ENCODE measurements at places on chromosomes 6 and 20. TPM values are rescaled to one million over a fixed set of nuclear protein-coding genes. Genes with fewer than 3 reads are reported as not detected.

Gene SLC52A3
- total RNA-seq, result 7.3 TPM

- no peak for DNase-seq
Measured at GRCh38 chr20:18796282-18796833, 17.2 kb upstream of the SCP2D1 start.

DNA sequence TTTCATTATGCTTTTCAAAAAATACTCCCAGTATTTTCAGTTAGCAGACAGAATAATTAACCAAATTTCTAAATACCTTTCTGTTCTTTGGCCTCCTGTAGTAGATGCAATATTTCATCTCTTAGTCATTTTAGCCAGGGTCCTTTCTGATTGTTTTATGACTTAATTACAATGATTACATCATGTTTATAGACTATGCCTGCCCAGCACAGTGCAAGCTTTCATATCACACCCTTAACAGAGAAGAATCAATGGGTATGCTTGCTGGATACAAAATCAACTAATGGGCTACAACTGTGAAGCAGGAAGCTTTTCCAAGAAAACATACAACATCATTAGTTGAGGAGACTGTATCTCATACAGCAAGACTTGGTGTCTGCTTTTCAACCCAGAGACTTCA, 119.8 kb upstream of the NRSN1 start:
- DNase-seq, result no peak

DNA sequence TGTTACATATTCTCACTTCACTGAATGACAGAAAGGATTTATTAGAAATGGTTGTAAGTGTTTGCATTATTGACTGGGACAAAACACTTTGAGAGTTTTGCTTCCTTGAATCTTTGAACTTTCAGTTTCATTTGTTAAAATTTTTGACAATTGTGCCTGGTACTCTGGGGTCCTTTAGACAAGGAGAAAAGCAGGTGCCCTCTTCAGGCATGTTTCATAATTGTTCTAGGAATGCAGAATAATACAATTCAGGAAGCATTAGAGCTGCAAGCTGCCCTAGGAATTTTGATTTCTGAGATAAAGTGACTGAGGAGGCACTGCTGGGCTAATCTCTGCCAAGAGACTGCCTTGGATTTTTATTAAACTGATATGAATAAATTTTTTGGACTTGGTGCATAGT, 49.7 kb downstream of the TOP1 start:
- DNase-seq, result no peak

DNA sequence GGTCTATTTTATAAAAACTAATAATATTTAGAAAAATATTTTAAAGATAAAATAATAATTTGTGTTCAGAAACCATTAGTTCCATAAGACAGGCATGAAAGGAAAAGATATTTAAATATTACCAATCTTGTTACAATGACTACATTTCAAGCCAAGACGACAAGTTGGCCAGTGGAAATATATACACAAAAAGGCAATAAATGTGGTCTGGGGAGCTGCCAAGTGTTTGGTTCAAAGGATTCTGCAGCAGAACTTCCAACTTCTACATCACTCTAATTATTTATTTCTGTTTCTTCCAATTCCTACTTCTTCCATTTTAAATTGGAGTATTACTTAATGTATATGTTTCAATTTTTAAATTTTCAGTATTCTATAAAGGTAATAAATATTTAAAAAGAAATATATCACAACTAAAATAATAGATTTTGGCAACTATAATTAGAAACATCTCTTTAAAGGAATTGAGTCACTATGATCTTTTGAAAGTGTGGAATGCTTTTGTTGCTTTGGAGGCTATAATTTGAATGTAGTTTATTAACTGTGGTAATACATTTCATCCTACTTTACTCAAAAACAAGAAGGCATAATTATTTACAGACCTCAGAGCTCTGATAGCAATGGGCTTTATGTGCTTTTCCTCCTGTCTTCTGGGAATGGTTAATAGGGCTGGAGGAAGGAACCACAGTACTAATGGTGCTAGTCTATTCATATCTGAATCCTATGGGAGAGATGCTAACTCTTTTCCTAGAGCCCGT, 129.7 kb upstream of the FAM184A start:
- no peak for DNase-seq

DNA sequence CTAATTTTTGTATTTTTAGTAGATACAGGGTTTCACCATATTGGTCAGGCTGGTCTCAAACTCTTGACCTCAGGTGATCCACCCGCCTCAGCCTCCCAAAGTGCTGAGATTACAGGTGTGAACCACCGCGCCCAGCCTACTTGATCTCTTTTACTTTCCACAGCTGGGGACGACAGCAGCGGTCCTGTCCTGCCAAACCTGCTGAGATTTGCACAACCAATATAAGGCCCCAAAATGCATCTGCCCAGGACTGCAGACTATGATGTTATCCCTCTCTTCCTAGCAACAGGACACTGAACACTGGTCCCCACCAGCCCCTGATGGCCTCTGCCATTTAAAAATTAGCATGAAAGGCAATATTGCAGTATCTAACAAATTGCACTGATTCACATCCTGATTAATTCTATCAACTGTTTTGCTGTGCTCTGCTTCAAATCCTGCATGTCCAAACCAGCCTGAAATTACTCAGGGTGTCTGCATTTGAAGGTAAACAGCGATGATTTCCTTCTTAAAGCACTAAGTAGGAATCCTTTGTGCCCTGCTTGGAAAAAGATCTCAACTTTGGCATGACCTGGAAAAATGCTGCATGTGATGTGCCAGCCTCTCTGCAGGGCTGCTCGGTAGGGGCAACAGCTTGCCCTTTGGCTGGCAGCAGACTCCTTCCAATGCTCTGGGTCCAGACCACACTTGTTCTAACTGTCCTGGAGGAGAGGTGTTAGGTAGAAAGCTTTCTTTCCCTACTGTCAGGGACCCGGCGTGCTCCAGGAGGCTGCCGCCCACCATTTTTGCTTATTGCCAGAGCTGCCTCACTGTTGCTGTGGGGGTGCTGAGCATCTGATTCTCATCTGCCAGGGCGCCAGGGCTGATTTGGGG, 27.4 kb upstream of the PXDC1 start:
- no peak for DNase-seq

DNA sequence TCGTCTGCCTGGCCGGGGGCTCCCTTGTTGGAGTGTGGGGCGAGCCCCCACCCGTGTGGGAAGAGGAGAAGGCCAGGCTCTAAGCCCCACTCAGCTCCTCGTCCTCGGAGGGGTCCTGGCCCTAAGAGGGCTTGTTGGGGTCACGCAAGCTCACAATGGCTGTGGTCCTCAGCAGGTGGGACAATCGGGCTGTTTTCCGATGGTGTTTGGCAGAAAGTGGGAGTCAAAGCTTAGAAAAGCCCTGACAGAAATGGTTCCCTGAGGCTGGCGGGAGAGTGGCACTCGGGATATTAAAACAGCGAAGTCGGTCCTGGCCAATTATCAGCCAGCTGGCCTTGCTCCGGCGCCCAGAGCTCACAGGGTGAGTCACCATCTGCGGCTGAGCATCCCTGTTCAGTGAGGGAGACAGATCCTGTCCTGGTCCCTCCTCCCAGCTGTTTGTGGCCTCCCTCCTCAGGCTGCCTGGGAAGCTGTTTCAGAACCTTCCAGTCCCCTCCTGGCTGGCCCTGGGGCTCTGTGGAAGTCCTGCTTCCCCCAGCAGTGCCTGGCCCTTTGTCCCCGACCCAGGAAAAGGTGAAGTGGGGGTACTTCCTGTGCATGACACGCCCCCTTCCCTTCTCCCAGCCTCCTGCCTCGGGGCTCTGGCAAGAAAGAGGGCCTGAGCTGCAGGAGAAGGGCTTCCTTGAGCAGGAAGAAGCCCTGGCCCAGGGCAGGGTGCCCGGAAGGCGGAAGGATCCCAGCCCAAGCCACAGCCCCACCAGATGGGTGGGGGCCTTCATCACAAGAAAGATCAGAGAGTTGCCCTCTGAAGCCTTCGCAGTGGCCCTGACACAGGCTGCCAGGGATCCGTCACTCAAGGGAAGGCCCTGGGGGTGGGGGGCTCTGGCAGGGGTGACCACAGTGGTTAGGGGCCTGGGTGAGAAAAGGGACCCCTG, 53.6 kb upstream of the BHLHE23 start:
- DNase-seq, result peak; percentile 11

- no peak for DNase-seq
Measured at GRCh38 chr20:63494420-63495166, 4.3 kb downstream of the EEF1A2 start.

DNA sequence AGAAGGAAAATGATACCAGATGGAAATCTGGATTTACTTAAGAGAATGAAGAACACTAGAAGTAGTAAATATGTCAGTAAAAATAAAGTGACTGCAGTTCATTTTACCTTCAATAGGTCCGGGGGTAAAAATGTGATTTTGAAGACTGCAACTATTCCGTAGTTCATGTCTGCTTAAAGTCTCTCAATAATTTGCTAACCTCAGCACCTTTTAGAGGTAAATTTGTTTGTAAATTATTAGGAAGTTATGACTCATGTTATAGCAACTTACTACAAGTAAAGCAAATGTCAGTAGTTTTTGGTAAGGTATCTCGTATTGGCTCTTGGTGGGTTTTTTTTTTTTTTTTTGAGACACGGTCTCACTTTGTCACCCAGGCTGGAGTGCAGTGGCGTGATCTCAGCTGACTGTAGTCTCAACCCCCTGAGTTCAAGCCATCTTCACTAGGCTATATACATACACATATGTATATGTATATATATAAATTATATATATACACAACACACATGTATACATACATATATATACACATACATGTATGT, 32.1 kb downstream of the BICRAL start:
- DNase-seq, result no peak

DNA sequence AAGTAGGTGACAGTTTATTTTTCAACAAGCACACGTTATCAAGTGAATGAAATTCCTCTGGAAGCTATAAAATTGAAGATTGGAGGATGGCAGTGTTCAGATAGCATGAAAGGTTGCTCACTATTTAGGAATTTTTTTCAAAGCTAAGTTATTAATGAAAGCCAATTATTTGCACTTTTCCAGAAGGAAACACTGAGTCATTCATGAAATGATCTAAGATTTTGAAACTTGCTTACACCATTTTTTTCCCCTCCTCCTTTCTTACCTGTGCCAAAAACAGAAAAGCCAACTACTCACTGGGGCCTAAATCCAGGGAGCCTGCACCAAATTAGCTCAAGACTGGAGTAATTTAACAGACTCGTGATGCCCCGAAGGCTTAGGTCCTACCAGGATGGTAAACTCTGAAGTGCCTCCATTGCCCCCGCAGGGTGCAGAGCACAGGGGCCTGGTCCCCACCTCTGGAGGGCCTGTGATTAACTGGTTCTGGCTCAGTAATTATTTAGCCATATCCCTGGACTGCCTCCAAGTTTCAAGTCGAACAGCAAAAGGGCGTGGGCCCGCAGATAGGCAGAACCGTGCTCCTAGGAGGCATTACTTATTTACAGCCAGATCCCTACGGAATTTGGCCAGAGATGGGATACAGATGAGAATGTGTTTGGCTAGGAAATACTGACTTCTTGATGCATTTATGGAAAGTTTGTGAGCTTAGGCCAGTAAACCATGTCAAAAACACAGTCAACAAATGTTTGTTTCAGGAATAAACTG, 28.0 kb upstream of the ZNF217 start:
- no peak for DNase-seq

GRCh38 chr6:14917109-14917910, 328.6 kb upstream of the JARID2 start:
- no peak for DNase-seq

- DNase-seq, result no peak
Measured at GRCh38 chr20:59164686-59165391, 1.2 kb downstream of the ZNF831 start.

Gene PHACTR1
- total RNA-seq, result 15.5 TPM

- DNase-seq, result no peak
Measured at GRCh38 chr6:109491207-109491938, 8.4 kb upstream of the ZBTB24 start.

- DNase-seq, result no peak
Measured at GRCh38 chr20:38873050-38873581, 53.1 kb upstream of the FAM83D start.

DNA sequence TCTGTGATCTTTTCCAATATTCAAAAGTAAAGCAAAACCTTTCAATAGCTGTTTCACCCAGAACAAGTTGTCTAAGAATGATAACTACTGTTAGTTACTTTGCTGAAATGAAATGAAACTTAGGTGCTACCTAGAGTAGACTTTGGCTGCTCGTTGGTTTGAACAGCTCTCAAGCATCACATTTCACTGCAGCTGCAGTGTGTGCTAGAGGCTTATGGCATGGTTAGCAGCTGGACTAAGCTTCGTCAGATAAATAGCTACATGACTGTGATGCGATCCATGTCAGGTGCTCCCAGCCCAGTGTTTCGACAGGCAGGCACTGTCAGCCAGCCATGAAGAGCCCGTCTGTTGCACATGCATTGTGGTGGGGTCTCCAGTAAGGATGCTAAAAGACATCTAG, 201.1 kb downstream of the TFAP2B start:
- DNase-seq, result no peak

DNA sequence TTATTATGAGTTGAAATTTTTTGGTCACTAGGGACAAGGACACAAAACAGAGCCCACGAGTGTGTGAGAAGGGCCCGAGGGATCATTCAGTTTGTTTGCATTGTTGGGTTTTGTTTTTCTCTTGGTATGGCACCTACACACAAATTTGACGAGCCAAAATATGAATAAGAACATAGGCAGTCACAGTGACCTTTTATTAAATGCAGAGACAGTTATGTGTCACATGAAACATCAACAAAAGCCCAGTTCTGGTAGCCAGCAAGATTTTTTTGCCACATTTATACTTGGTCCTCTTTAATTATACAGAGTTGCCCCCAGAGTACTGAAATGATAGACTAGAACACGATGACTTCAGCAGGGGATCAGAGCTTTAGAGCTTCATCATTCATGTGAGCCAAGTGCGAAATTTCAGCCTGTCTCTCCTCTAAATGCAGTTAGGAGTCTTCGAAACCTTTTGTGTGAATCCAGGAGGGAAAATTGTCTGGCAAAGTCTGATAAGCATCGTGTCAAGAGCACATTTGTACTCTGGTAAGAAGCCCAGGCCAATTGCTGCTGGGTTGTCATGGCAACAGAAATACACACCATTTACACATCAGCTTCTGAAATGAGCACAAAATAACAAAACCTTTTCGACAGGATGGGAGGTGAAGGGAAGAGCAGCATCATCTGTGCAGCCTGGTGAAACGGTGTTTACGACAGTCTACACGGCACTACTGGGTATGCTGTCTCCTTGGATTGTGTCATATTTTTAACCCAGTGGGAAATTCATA, 79.2 kb upstream of the RIPOR2 start:
- DNase-seq, result no peak
